ENCODE measurements at places on chromosomes 2 and 18.

- no peak for DNase-seq
Observed at GRCh38 chr2:37323781-37324535, 675 bp downstream of the PRKD3 start.

GRCh38 chr18:8562070-8562469 is 47.2 kb upstream of the RAB12 start:
- no peak for DNase-seq

DNA sequence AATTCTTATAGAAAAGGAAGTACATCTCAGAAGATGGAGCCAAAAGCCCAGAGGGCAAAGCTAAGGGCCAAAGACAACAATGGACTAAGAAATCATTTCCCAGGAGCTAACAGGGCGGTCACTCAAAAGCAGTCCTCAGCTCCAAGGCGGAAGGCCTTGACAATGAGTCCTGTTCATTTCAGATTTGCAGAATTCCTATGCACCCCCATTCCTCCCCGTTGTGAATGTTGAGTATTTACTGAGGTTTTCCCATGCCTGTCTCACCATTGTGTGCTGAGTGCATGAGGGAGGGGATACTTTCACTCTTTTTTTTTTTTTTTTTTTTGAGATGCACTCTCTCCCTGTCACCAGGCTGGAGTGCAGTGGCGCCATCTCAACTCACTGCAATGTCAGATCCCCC is 18.8 kb upstream of the DTNB start:
- no peak for DNase-seq

DNA sequence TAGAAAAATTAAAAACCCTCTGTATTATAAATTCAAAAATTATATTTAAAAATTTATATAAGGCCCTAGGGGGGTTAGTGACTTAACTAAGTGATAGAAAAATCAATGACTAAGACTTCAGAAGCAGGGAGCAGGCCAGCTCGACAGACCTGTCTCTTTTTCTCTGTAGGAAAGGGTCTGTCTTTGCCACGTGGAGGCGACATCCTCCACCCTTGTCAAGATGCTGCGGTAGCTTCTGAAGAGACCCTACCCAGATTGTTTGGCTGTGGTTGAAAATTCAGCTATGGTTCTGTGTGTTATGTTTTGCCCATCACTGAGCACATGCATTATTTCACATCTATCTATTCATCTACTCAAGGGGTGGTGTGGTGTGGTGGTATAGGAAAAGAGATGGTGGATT is 8.2 kb upstream of the SLC4A3 start:
- DNase-seq, result no peak

GRCh38 chr2:192390401-192390800 is 195.7 kb upstream of the TMEFF2 start:
- DNase-seq, result no peak

DNA sequence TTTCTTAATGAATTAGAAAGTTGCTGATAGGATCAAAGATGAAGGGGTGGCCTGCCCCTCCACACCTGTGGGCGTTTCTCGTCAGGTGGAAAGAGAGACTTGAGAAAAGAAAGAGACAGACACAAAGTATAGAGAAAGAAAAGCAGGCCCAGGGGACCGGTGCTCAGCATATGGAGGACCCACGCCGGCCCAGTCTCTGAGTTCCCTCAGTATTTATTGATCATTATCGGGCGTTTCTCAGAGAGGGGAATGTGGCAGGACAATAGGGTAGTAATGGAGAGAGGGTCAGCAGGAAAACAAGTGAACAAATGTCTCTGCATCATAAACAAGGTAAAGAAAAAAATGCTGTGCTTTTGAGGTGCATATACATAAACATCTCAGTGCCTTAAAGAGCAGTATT is 144.3 kb downstream of the CCDC102B start:
- no peak for DNase-seq

DNA sequence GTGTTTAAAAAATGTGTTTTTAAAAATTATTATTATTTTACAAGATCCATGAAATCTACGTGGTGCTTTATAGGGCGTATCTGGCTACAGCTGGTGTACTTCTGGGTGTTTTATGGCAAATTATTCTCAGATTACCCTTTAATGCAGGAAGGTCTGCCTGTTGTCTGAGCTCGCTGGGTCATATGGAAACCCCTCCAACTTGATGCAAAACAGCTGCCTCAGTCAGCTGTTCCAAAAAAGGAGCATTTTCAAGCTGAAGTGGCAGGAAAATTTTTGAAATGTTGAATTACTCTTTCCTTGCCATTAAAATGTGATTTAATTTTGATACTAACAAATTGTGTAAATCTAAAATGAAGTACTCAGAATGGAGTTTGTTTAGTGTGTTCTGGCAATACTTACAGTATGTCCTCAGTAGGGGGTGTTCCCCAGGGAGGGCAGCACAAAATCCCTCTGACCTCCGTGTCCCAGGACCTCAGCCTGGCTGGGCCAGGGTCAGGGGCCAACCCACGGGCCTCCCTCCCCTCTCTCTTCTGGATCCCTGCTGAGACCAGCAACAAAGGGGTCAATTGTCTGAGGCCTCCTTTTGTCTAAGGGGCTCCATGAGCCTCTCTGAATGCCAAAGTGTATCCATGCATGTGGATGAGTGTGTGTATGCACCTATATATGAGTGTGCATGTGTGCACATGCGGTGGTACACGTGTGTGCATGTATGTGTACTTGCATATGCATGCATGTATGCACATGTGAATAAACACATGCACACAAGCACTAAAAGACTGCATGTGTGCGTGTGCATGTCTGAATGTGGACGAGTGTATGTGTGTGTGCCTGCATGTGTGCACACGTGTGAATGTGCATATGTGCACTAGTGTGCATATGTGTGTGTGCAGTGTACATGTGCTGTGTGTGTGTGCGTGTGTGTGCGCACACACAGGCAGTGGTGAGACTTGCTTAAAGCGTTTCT is 105.4 kb downstream of the ACOXL start:
- no peak for DNase-seq

GRCh38 chr18:7617738-7618422 is 50.8 kb downstream of the PTPRM start:
- no peak for DNase-seq
